ENCODE measurements at places on chromosomes 12 and 14.

GRCh38 chr12:108131657-108132126 is 2.6 kb downstream of the WSCD2 start:
- no peak for DNase-seq

DNA sequence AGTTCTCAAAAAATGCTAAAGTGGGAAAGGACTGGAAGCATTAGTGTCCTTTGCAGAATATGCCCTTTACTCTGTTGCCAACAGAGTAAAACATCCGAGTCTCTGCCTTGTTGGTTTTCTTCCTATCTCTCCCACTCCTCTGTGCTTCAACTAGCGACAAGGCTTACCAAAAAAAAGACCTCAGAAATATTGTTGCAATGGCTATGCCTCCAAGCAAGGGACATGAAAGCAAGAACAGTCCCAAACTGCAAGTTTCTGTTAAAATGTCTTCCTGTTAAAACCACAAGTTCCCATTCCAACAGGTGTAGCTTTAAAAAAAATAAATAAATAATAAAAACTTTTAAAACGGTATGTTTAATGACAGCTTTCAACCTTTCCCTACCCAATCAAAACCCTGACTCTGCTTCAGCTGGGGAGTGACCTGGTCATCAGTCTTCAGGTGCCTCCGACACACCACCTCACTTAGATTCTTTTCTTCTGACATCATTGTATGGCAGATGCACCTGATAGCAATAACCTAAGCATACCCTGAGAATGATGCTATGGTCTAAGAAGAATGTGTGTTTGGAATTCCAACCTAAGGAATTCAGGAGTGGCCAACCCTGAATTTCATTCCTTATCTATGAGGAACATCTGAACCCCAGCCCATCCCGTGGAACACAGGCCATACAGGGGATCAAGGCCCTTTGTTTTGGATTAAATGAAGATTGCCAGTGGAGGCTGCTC is 81.0 kb downstream of the RPS29 start:
- peak; percentile 97 for DNase-seq

GRCh38 chr12:105864901-105865300 is 273.9 kb downstream of the NUAK1 start:
- DNase-seq, result no peak

DNA sequence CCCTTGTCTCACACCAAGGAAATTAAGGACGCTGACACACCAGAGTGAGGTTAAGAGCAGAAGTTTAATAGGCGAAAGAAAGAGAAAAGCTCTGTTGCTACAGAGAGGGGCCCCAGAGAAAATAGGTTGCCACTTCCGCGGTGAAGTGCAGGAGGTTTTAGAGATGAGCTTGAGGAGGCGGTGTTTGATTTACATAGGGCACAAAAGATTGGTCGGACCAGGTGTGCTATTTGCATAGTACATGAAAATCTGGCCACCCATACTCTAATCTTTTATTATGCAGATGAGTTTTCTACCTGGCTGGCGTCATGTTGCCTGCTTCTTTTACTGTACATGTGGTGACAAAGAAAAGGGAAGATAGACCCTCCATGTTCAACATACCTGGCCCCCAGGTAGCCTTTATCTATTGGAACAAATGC is 23.3 kb upstream of the MYF6 start:
- no peak for DNase-seq

GRCh38 chr12:116319898-116320621 is 42.6 kb upstream of the MED13L start:
- DNase-seq, result peak; percentile 90

DNA sequence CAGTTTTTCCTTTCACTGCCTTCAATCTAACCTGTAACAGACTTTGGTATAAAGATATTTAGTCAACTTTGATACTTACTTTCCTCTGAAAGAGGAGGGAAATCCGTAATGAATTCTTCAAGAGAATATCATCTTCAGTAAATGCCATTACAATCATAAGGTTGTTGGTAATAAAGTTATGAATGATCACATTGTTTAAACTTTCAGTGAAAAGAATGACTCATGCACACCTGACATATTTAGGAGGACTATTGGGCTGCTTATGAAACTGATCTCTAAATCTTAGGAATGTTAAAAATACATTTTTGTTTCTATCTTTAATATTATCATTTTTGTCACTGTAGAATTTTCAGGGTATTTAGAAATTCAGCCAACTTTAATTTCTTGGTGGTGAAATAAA is 474.7 kb downstream of the SLC16A7 start:
- peak; percentile 58 for DNase-seq

GRCh38 chr12:7864601-7865150 is 8.0 kb downstream of the SLC2A14 start:
- DNase-seq, result no peak

DNA sequence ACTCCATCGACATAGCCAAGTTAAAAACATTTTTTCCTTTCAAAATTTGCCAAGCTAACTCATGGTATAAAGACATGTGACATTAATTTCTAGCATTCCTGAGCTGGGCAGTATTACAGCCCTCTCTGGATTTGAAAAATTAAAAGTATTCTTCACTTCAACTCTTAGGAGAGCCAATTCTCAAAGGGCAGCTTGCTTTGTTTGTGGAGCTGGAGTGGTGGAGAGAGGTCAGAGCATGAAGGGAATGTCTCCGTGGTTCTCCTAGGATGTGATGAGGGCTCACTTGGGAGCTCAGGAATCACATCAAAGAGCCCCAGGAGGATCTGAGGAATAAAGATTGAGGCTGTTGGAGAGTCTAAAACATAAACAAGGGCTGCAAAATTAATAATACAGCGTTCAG is 46.9 kb upstream of the RGS6 start:
- no peak for DNase-seq

GRCh38 chr12:92743026-92743425 is 40.2 kb downstream of the PLEKHG7 start:
- DNase-seq, result no peak

DNA sequence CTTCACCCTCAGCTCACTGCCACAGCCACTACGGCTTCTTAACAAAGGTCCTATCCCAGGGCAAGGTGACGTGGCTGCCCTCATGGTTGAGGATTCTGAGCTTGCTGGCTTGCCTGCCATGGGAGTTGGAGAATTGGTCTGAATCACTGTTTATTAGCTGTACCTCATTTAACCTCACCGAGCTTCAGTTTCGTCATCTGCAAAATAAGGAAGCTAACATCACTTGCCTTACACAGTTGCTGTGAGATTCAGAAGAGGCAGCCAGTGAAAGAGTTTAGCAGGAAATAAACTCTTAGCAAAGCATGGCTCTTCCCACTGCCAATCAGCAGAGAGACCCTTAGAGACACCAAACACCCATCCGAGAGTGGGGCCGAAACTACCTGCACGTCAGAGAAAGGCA is 90.1 kb upstream of the KCNA1 start:
- no peak for DNase-seq

- no peak for DNase-seq
Measured at GRCh38 chr14:103569408-103569807, 6.6 kb downstream of the COA8 start.

All from foreskin keratinocyte (primary cell).